Large intestine (tissue), 12 donors: ENCODE measurements at places on chromosomes 3 and 15.

DNA sequence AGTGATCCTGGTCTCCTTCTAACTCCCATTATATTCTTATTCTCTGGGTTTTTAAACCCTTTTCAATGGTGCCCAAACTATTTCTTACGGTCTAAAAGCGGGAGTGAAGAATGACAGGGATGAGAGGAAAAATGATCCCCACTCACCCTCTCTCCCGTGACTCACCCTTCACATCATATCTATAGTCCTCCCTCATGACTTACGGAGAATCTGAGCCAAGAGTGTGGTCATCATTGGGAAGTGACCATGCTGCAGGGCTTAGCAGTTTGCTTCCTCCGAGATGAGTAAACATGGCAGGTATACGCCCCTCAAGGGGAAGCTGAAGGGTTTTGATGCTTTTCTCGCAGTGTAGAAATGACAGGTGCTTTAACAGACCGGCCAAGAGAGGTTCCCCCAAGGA is 274.0 kb downstream of the RYR3 start:
- no peaks in the 10 kb centered on the region for H3K27me3 ChIP-seq
- no peak overlapping the region for H3K27ac ChIP-seq
- H3K36me3 ChIP-seq, result no peaks in the 10 kb centered on the region
- no peaks in the 10 kb centered on the region for H3K4me1 ChIP-seq
- DNase-seq, result no peak

- H3K36me3 ChIP-seq, result no peaks in the 10 kb centered on the region
- no peak overlapping the region for H3K27ac ChIP-seq
- H3K4me3 ChIP-seq, result no peak overlapping the region
- no peak for DNase-seq
Observed at GRCh38 chr3:149417174-149417573, 39.7 kb upstream of the TM4SF1 start.

DNA sequence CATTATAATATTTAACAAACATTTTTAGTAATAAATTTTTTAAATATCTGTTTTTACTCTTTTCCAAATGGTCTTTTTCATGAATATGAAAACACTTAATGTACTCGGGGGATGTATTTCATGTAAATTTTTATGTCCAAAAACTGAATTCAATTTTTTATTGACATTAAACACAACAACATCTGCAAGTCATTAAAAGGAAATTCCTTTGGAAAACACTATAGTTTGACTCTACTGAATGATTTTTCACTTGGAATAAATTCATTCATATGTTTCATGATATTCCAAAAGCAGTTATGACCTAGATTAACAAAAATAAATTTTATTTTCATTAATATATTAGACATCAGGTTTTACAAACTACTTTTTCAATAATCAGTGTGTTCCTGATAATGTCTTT is 239.8 kb upstream of the AGTR1 start:
- H3K27ac ChIP-seq, result no peak overlapping the region

GRCh38 chr3:45603226-45603625 is 8.7 kb downstream of the LIMD1 start:
- no peak for DNase-seq
- no peaks in the 10 kb centered on the region for H3K27me3 ChIP-seq
- H3K4me3 ChIP-seq, result no peak overlapping the region
- H3K27ac ChIP-seq, result no peak overlapping the region
- peaks cover 40% of the 10 kb centered on the region for H3K36me3 ChIP-seq

- no peaks in the 10 kb centered on the region for H3K36me3 ChIP-seq
- H3K27me3 ChIP-seq, result no peaks in the 10 kb centered on the region
- no peaks in the 10 kb centered on the region for H3K4me1 ChIP-seq
- H3K4me3 ChIP-seq, result no peak overlapping the region
Observed at GRCh38 chr3:166734734-166735133, 645.4 kb downstream of the ZBBX start.

DNA sequence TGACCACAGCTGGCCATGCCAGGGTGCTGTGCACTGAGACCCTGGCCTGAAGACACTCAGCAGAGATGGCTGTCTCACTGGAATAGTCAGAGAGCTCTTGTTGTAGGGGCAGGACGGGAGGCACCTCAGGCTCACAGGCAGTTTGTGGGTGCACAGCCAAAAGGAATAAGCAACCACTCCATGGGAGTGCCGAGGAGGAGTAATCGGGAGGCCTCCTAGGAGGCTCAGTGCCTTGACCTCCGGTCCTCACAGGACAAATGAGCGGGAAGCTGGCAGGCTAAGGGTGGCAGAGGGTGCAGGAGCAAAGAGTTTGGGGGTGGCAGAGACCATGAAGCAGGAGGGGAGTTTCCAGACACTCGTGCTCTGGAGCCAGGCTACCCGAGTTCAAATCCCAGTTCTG is 81.7 kb downstream of the SMAD6 start:
- H3K36me3 ChIP-seq, result peaks cover 34% of the 10 kb centered on the region
- no peaks in the 10 kb centered on the region for H3K27me3 ChIP-seq
- DNase-seq, result no peak
- no peak overlapping the region for H3K27ac ChIP-seq
- H3K4me3 ChIP-seq, result no peak overlapping the region

GRCh38 chr3:66405701-66406091 is 95.1 kb downstream of the LRIG1 start:
- peaks cover 92% of the 10 kb centered on the region for H3K36me3 ChIP-seq
- peaks cover 17% of the 10 kb centered on the region for H3K4me1 ChIP-seq
- no peak for DNase-seq
- no peak overlapping the region for H3K4me3 ChIP-seq
- H3K27ac ChIP-seq, result no peak overlapping the region

- no peak for DNase-seq
- H3K27ac ChIP-seq, result no peak overlapping the region
- H3K27me3 ChIP-seq, result no peaks in the 10 kb centered on the region
- H3K36me3 ChIP-seq, result peaks cover 4% of the 10 kb centered on the region
Observed at GRCh38 chr3:24428481-24428880, 66.2 kb downstream of the THRB start.

GRCh38 chr15:74257105-74257504 is 21.0 kb downstream of the CCDC33 start:
- H3K4me3 ChIP-seq, result no peak overlapping the region
- DNase-seq, result no peak
- H3K36me3 ChIP-seq, result no peaks in the 10 kb centered on the region
- peaks cover 13% of the 10 kb centered on the region for H3K27me3 ChIP-seq
- no peak overlapping the region for H3K27ac ChIP-seq
- peaks cover 3% of the 10 kb centered on the region for H3K4me1 ChIP-seq

GRCh38 chr15:78921940-78922339 is 22.9 kb downstream of the CTSH start:
- no peaks in the 10 kb centered on the region for H3K4me1 ChIP-seq
- DNase-seq, result no peak
- H3K27me3 ChIP-seq, result no peaks in the 10 kb centered on the region
- H3K36me3 ChIP-seq, result peaks cover 72% of the 10 kb centered on the region
- H3K27ac ChIP-seq, result no peak overlapping the region

DNA sequence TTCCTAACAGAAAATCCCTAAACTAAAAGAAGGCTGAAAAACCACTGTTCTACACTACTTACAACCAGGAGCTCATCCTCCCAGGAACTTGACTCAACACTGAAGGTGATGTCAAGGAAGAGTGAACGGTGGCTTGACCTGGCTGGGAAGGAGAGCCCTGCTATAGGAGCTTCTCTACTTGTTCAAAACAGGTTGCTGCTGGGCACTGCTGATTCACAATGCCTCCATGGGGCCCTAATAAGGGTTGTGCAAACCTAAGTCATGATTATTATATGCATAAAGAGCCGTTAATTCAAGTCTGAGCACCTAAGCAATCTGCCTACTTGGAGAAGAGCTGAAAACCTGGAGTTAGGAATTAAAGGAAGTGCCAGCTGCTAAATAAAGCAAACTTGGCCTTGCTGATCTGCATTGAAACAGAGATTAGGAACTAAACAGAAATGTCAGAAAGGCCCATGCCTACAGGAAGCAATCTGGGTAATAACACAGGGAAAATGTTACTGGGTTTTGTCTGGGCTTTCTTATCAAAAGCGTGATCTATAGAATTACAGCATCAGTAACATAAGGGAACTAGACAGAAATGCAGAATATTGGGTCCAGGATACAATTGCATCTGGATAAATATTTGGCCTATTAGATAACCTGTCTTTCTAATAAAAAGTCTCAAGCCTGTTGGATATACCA is 243.2 kb downstream of the NEK10 start:
- H3K27me3 ChIP-seq, result no peaks in the 10 kb centered on the region
- H3K27ac ChIP-seq, result no peak overlapping the region
- H3K4me3 ChIP-seq, result no peak overlapping the region
- H3K4me1 ChIP-seq, result no peaks in the 10 kb centered on the region
- no peaks in the 10 kb centered on the region for H3K36me3 ChIP-seq
- no peak for DNase-seq

GRCh38 chr3:5192571-5193365 is 5.3 kb downstream of the EDEM1 start:
- peaks cover 8% of the 10 kb centered on the region for H3K36me3 ChIP-seq
- H3K4me1 ChIP-seq, result peaks cover 8% of the 10 kb centered on the region
- H3K4me3 ChIP-seq, result no peak overlapping the region
- DNase-seq, result no peak

GRCh38 chr3:109112946-109113760 is 4.8 kb downstream of the MORC1 start:
- H3K27ac ChIP-seq, result peak overlapping the region; percentile 22
- peaks cover 4% of the 10 kb centered on the region for H3K4me1 ChIP-seq
- H3K36me3 ChIP-seq, result no peaks in the 10 kb centered on the region
- H3K27me3 ChIP-seq, result no peaks in the 10 kb centered on the region
- peak; percentile 53 for DNase-seq

DNA sequence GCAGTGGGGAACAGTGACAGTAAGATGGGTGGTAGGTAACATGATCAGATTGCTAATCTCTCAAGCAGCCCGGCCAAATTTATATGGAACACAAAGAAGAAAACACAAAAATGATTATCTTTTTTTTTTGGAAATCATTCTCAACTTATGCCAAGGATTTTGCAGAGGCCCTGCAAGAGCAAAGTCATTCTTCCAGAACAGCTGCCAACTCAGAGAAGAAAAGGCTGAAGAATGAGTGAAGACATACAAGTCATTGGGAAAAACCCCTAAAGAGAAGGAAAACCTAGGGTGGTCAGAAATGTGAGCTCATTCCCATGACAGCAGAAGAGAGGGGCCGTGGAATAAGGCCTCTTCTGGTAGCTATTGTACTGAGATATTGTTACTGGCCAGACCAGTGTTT is 246.7 kb downstream of the SHOX2 start:
- H3K27ac ChIP-seq, result no peak overlapping the region
- no peaks in the 10 kb centered on the region for H3K4me1 ChIP-seq
- H3K36me3 ChIP-seq, result no peaks in the 10 kb centered on the region
- DNase-seq, result no peak

- no peaks in the 10 kb centered on the region for H3K36me3 ChIP-seq
- H3K4me3 ChIP-seq, result no peak overlapping the region
- peaks cover 47% of the 10 kb centered on the region for H3K4me1 ChIP-seq
- H3K27me3 ChIP-seq, result no peaks in the 10 kb centered on the region
Observed at GRCh38 chr15:62141643-62142588, 23.2 kb downstream of the C2CD4B start.

- no peak overlapping the region for H3K4me3 ChIP-seq
- H3K27ac ChIP-seq, result no peak overlapping the region
- no peaks in the 10 kb centered on the region for H3K27me3 ChIP-seq
Observed at GRCh38 chr15:100183921-100184495, 157.8 kb downstream of the ADAMTS17 start.

DNA sequence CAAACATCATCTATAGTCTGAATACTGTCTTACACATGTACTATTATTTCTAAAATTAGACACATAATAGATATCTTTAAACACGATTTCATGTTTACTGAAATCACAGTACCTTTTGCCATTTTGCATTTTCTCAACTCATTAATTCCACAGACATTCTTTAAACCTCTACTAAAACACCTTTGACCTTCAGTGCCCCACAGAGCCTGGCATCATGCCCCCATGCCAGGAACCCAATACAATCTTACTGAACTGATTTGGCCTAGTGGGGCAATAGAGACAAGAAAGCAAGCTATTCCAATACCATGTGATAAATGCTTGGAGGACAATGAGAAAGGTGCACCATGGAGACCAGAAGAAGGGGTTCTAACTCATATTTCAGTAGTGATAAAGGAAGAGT is 19.3 kb upstream of the GUCA1C start:
- no peak for DNase-seq
- H3K4me1 ChIP-seq, result no peaks in the 10 kb centered on the region
- no peak overlapping the region for H3K27ac ChIP-seq
- H3K27me3 ChIP-seq, result no peaks in the 10 kb centered on the region
- H3K36me3 ChIP-seq, result no peaks in the 10 kb centered on the region
- H3K4me3 ChIP-seq, result no peak overlapping the region

DNA sequence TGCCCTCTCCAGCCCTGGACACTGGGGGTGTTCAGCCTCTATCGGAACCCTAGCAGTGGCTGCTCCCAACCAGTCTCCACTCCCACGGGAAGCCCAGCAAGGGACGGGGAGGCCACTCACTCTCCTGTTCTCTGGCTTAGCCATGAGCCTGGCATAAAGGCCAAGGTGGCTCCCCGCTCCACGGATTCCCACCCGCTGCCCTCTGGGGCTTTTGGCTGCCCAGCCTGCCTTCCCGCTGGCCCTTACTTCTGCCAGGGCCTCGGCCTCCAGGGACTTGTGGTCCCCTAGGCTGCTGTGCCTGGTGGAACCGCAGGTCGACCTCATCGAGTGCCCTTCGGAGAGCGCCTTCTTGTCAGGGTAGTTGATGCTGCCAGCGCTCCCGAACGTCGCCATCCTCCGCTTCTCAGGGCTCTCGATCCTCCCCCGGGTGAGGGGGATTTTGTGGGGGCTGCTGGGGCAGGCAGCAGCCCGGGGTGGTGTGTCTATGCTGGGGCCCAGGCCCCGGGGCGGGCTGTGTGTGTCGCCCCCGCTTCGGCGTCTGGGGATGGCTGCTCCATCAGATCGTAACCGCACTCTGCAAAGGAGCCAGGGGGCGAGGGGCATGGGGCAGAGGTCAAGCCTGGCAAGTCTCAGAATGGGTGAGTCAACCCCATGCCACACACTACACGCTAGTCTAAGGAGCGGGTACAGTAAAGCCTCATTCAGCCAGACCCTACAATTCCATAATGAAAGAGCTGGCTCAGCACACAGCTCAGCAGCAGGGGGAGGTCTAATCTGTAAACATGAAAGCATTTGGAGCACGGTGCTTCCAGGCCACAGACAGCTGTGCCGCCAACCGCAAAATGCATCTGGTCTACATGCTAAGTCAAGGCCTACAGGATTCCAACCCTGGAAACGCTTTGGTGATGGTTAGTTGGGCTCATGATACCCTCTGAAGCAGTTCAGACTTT is 27.3 kb upstream of the RAD18 start:
- no peaks in the 10 kb centered on the region for H3K4me1 ChIP-seq
- H3K27ac ChIP-seq, result no peak overlapping the region
- no peaks in the 10 kb centered on the region for H3K27me3 ChIP-seq
- no peak for DNase-seq
- H3K36me3 ChIP-seq, result no peaks in the 10 kb centered on the region
